ENCODE measurements at places on chromosomes 1 and 21. TPM values are rescaled to one million over a fixed set of nuclear protein-coding genes. Genes with fewer than 3 reads are reported as not detected.

DNA sequence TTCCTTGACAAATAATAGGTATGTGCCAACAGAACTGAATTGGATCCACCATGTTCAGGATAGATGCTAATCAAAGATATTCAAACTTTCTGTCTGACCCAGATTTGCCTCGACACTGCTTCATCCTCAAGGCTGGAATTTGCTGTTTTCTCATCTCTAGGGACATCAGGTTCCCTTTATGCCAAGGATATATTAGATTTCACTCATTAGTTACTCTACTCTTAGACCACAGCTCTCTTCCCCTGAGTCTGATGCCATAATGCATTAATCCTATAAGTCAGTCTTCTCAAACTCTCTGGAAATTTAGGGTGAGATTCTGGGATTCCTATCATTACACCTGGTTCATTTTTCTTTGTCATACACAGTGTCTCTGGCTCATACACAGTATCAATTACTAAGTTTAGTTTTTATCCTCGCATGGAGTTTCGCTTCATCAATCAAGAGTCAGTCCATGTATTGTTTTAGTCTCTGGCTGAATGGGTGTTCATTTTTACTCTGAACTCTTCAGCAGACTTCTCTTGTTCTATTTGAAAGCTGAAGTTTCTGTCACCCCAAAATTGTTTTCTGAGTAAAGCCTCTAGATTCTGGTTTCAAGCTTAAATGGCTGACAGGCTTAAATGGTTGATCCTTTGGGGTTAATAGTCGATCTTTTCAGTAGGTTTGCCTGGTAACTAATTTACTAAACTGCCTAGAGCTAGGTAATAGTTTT, 9.3 kb upstream of the DCAF6 start:
- DNase-seq = no peak

The CYP4A11 gene
- total RNA-seq = not detected

GRCh38 chr1:178456472-178456871, 40.3 kb downstream of the CLEC20A start:
- DNase-seq = no peak

GRCh38 chr1:219130366-219130935, 43.2 kb upstream of the LYPLAL1 start:
- DNase-seq = no peak

GRCh38 chr1:77494026-77494425, 188.4 kb downstream of the ZZZ3 start:
- no peak for DNase-seq

DNA sequence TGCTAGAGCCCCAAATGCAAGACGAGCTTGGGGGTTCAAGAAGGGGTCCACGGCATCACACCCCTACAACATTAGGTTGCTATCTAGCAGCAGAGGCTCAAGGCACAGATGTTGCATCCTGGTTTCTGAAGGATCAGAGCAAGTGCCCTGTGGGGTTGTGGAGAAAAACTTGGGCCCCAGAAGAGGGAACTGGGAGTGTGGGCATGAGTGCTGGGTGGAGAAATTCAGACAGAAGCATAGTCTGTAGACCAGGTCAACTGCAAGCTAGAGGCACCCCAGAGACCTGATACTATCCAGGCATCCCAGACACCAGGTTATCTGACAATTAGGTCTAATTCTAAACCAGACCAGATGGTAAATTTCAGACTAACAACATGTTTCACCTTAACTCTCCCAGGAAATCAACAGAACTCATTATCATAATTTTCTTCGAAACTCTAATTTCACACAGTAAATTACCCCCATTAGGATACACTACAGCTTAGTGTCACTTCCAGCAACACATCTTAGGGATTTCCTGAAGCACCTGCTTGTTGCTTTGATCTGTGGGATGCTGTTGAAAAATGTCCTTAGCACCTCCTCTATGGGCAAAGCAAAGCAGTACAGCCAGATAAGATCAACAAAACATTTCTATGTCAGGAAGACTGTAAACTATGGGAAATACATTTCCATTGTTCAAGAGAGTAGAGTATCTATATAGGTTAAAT, 179.3 kb downstream of the VAV3 start:
- no peak for DNase-seq

- no peak for DNase-seq
Observed at GRCh38 chr21:35942211-35943144, 117.8 kb downstream of the SETD4 start.

- DNase-seq = no peak
Observed at GRCh38 chr21:44088401-44088780, 18.8 kb upstream of the PWP2 start.

The NUF2 gene
- total RNA-seq = not detected

DNA sequence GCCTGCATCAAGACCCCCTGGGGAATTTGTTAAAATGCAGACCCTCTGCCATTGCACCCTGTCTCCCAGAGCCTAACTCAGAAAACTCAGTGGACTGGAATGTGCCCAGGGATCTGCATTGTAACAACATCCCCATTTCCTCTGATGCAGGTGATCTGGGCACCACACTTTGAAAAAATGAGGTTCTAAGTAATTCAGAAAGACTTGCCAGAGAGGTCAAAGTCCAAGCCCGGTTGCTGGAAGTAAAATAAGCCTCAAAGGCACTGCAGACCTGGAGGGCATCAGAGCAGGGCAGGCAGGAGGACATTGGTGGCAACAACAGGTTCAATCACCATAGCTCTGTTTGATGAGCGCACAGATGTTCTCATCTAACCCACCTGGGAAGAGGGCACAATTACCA, 90.7 kb downstream of the SYT2 start:
- DNase-seq = no peak

DNA sequence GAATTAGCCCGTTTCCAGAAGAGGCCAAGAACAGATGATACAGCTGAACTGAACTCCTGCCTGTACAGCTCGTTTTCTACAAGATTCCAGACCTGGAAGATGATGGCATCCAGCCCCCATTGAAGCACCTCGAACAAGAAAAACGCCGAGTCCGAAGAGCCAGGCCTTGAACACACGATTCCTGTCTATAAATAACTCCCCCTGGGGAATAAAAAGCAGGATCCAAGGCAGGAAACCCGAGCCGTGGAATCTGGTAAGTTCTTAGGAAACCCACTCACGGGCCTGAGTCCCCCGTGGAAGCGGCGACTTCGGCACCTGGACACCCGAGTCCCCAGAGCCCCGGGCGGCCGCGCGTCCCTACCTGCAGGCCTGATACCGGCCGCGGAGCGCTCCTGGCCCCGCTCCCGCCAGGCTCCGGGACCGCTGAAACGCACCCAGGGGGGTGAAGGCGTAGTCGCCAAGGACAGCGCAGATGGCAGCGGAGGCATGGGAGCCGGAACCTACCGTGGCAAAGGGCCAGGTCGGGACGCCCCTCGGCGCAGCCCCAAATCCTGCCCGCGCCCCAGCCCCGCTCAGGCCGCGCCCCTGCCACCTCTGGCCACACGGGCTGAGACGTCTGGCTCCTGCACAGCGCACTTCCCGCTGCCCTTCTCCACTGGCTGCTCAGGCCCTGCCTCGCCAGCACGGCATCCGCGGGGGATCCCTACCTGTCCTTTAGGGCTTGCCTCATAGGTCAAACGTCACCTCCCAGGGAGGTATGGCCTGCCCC, 14.0 kb upstream of the HLCS start:
- DNase-seq = peak; percentile 39

The TDRD10 gene
- not detected for total RNA-seq

The OR14A16 gene
- not detected for total RNA-seq

The TSPEAR gene
- not detected for total RNA-seq

- no peak for DNase-seq
Observed at GRCh38 chr1:24172598-24172997, 14.5 kb downstream of the IFNLR1 start.

GRCh38 chr21:37711836-37712568, 204.3 kb downstream of the KCNJ6 start:
- peak; percentile 91 for DNase-seq

GRCh38 chr1:17207966-17208418, 3.1 kb downstream of the PADI1 start:
- peak; percentile 32 for DNase-seq

The DNASE2B gene
- total RNA-seq = not detected

Measured in myocyte (in vitro differentiated cells).